Kidney epithelial cell (primary cell): ENCODE measurements at places on chromosomes 11 and 22. TPM values are rescaled to one million over a fixed set of nuclear protein-coding genes. Genes with fewer than 3 reads are reported as not detected.

The KLHDC7B gene
- total RNA-seq, result 16.3 and 20.1 TPM in 2 replicates

The DAGLA gene
- 4.6 and 4.7 TPM in 2 replicates for total RNA-seq

The DDI1 gene
- total RNA-seq, result not detected in 2 replicates

The MB gene
- total RNA-seq, result not detected in 2 replicates

- DNase-seq, result no peak
These were observed 12.6 kb upstream of the UBASH3B start for GRCh38 chr11:122642971-122643370.

GRCh38 chr22:46052801-46053562 is 76.0 kb upstream of the WNT7B start:
- DNase-seq, result no peak

DNA sequence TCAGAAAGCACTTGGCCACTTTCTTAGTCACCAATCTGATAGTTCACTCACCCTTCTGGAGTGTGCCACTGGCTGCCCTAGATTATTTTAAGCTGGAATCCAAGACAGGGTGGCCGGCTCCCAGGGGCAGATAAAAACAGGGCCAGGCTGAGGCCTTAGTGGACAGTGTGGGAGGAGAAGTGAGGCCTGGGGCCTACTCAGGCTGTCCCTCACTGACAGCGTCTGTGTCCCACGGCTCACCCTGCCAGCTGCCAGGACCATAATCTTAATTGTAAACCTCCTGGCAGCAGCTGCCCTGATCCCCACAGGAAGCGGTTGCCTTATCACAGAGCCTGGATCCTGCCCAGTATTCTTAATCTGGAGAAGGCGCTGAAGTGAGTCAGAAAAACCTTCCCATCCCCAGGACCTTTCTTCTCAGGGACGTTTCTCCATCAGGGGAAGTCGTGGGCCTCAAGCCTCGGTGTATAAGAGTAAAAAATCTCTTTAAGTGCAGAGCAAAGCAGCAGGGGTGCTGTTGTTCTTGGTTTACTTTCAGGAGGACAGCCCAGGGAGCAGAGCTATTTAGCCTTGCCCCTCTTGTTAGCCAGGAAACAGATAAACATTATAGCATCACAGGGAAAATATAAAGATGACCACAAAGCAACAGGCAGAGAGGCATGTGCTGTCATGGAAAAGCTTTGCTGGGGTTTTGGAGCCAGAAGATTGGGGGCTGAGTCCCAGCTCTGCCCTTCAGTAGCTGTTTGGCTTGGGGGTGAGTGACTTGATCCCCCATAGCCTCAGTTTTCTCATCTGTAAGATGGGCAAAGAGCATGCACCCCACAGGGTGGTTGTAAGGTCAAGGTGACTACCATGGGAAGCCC is 39.6 kb downstream of the TSPAN18 start:
- DNase-seq, result no peak

GRCh38 chr11:36431429-36432092 is 78.5 kb downstream of the TRAF6 start:
- peak; percentile 93 for DNase-seq

GRCh38 chr22:18059991-18060390 is 17.8 kb upstream of the PEX26 start:
- DNase-seq, result no peak

DNA sequence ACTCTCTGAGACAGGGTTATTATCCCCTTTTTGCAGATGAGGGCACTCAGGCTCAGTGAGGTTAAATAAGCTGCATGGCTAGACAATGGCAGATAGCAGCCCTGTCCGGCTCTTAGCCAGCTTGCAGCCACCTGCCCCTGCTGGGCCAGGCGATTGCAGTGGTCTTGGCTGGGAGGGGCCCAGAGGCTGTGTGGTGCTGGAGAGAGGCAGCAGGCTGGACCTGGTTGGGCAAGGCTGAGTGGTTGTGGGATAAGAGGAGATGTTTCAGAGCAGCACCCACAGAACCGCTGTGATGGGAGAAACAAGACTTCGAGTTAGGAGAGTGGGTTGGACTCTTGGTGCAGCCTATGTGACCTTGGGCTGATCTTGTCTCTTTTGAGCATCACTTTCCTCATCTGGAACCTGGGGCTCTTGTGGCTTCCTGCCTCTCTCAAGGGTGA is 25.5 kb downstream of the PTPRJ start:
- no peak for DNase-seq

GRCh38 chr11:118258410-118258809 is 5.7 kb downstream of the MPZL2 start:
- no peak for DNase-seq

DNA sequence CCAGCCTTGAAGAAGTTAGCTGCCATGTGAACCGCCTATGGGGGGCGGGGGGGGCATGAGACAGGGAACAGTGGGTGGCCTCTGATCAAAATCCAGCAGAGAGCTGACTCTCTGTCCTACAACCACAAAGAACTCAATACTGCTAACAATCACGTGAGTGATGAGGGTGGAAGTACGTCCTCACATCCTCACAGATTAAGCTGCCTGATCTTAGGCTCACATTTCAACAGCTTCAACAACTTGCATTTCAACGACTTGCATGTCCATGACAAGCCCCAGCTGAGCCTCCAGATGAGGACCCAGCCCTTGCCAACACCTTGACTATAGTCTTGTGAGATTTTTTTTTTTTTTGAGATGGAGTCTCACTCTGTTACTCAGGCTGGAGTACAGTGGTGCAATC is 51.6 kb downstream of the CLMP start:
- no peak for DNase-seq

DNA sequence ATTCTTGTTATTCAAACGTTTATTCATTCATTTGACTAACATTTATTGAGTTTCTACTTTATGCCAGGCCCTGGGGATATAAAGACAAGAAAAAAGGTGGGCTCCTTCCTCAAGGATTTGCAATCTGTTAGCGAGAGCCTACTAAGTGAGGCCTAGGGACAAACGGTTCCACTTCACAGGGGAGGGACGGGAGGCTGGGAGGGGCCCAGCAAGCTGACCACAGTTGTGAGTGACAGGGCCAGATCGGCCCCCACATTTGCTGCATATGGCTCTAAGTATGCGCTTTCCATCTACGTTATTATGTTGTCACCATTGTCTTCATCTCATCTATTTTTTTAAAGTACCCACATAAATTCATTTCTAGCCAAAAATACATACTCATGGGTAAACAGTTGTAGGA is 271.1 kb downstream of the BUD13 start:
- DNase-seq, result no peak
